ENCODE measurements at places on chromosomes 3 and 15. TPM values are rescaled to one million over a fixed set of nuclear protein-coding genes. Genes with fewer than 3 reads are reported as not detected.

- no peak for DNase-seq
Observed at GRCh38 chr3:15428539-15428938, 1.1 kb downstream of the EAF1 start.

DNA sequence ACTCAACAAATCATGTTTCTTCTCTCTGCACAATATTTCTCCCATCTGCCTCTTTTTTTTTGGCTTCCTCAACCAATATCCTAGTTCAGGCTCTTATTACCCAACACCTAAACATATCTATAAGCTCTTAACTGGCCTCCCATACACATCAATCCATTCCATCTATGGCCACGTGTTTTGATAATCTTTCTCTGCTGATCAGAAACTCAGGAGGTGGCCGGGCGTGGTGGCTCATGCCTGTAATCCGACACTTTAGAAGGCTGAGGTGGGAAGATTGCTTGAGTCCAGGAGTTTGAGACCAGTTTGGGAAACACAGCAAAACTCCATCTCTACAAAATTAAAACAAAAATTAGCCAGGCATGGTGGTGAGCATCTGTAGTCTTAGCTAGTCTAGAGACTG lies 68.4 kb downstream of the IGF2BP2 start:
- DNase-seq, result no peak

GRCh38 chr15:77769700-77770099 lies 137.0 kb upstream of the LINGO1 start:
- DNase-seq, result no peak

DNA sequence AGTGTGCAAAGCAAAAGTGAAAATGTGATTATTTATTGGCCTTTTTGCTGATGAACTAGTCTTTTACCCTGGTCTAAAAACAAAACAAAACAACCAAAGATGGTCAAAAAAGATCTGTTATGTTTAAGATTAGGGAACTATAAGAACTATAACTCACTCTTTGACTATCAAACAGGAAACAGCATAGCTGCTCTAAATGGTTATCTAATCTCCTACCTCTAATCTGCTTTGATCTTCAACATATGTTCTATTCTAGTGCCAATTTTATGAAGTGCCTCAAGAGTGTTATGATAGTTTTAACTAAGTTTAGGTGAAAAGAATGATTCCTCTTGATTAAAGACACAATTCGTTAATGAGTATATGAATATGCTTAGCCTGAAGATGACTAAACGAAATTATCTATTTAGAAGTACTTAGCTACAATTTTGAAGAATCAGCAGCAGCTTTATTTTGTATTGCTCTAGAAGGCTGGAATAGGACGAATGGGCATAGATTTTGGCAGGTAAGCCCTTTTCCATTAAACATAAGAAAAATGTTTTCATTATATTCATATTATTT lies 46.0 kb downstream of the SETD2 start:
- no peak for DNase-seq

GRCh38 chr15:60362321-60363086 lies 35.3 kb downstream of the ANXA2 start:
- DNase-seq, result no peak

NME9 gene
- total RNA-seq, result 0.16 TPM

SLC28A2 gene
- total RNA-seq, result not detected

RTP3 gene
- total RNA-seq, result not detected

COL6A5 gene
- total RNA-seq, result 6.1 TPM

FOXB1 gene
- not detected for total RNA-seq
